Panc1 (cell line): ENCODE measurements at places on chromosomes 4 and X. TPM values are rescaled to one million over a fixed set of nuclear protein-coding genes. Genes with fewer than 3 reads are reported as not detected.

DNA sequence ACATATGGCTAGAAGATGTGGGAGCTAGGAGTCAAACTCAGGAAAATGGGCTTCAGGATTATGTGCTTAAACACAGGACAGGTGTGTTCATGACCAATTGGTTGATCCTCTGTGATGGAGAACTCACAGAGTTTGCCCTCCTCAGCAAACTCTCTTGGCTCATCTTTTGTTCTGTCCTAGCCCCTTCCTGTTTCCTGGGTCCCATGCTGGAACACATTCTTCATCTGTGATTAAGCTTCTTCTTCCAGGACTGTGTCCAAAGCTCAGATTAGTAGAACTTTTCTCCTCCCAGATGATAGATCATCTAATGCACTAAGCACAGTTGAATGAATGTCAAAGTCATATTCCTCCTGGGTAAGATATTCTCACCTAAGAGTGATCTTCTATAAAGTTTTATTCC, 38.8 kb upstream of the TCEANC start:
- no peak overlapping the region for H3K27ac ChIP-seq
- DNase-seq: no peak
- H3K4me1 ChIP-seq: no peaks in the 10 kb centered on the region
- no peaks in the 10 kb centered on the region for H3K27me3 ChIP-seq
- H3K4me3 ChIP-seq: no peak overlapping the region

DNA sequence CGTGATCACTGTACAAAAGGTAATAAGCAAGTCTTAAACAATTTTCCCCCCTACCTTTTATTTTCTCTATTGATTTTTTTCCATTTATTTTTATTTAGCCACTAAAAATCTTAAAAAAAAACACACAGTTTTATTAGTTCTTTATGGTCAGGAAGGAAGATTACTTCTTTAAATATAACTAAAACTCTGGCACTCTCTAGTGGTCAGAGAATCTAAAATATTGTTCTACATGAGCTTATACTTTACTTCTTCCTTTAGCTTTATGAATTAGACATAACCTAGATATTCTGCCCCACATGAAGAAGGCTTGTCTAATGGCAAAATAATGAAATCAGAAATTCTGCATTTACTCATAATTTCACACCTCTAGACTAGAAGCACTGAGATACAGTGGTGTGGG, 135.2 kb downstream of the PDE5A start:
- H3K4me1 ChIP-seq: no peaks in the 10 kb centered on the region
- no peak for DNase-seq
- H3K27ac ChIP-seq: no peak overlapping the region
- H3K4me3 ChIP-seq: no peak overlapping the region
- H3K27me3 ChIP-seq: no peaks in the 10 kb centered on the region

GRCh38 chrX:137707348-137707747, 141.4 kb downstream of the ZIC3 start:
- no peak for DNase-seq
- H3K4me3 ChIP-seq: no peak overlapping the region
- no peaks in the 10 kb centered on the region for H3K4me1 ChIP-seq
- H3K27me3 ChIP-seq: no peaks in the 10 kb centered on the region; the same call in 1 of the 2 replicates

GRCh38 chrX:119249891-119250290, 13.8 kb downstream of the PGRMC1 start:
- no peak overlapping the region for H3K4me3 ChIP-seq
- H3K27me3 ChIP-seq: no peaks in the 10 kb centered on the region
- H3K36me3 ChIP-seq: no peaks in the 10 kb centered on the region; the same call in 1 of the 2 replicates

DNA sequence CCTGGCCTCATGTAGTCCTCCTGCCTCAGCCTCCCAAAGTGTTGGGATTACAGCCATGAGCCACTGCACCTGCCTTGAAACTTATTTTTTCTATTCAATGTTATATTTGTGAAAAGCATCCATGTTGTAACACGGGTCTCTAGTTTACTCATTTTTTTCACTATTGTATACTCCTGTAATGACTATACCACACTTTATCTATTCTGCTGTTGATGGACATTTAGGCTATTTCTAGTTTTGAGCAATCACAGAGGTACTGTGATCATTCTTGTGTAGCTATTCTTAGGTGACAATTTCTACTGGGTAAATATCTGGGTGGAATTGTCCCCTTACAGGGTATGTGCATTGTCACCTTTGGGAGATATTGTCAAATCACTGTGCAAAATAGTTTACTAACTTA, 3.6 kb downstream of the DRP2 start:
- no peak overlapping the region for H3K4me3 ChIP-seq
- H3K36me3 ChIP-seq: no peaks in the 10 kb centered on the region
- no peak for DNase-seq
- no peak overlapping the region for H3K27ac ChIP-seq
- no peaks in the 10 kb centered on the region for H3K4me1 ChIP-seq

- no peaks in the 10 kb centered on the region for H3K27me3 ChIP-seq
- H3K36me3 ChIP-seq: no peaks in the 10 kb centered on the region
- no peak overlapping the region for H3K4me3 ChIP-seq
- DNase-seq: no peak
- no peaks in the 10 kb centered on the region for H3K4me1 ChIP-seq
- H3K27ac ChIP-seq: no peak overlapping the region
Measured at GRCh38 chr4:54482529-54483200, 175.1 kb upstream of the KIT start.

DNA sequence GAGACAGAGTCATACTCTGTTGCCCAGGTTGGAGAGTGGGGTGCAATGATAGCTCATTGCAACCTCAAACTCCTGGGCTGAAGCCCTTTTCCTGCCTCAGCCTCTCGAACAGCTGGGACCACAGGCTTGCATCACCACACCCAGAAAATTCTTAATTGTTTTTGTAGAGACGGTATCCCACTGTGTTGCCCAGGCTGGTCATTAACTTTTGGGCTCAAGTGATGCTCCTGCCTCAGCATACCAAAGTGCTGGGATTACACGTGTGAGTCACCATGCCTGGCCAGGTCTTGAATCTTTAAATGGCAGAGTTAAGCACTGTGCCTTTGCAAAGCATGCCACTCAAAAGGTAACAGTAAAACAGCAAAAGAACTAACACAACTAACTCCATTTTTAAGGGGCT, 28.6 kb upstream of the BBS12 start:
- no peak overlapping the region for H3K4me3 ChIP-seq
- H3K36me3 ChIP-seq: no peaks in the 10 kb centered on the region
- H3K4me1 ChIP-seq: no peaks in the 10 kb centered on the region
- no peaks in the 10 kb centered on the region for H3K27me3 ChIP-seq
- DNase-seq: no peak
- no peak overlapping the region for H3K27ac ChIP-seq

DNA sequence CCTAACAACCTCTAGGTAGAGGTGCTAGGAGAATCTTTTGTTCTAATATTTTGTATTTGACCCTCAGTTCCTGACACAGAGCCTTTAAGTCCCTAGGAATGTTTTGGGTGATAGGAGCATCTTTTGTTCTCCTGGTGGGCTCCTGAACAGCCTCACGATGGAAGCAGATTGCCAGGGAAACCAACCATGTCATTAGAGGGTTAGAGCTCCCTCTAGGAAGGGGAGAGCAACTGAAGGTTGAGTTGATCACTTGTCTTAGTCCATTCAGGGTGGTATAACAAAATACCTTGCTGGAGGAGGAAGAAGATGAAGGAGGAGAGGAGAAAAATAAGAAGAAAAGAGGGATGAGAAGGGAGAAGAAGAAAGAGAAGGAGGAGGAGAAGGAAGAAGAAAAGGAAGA, 9.2 kb downstream of the VCX start:
- H3K27me3 ChIP-seq: no peaks in the 10 kb centered on the region
- DNase-seq: no peak
- H3K27ac ChIP-seq: no peak overlapping the region
- H3K4me1 ChIP-seq: no peaks in the 10 kb centered on the region
- no peak overlapping the region for H3K4me3 ChIP-seq

DNA sequence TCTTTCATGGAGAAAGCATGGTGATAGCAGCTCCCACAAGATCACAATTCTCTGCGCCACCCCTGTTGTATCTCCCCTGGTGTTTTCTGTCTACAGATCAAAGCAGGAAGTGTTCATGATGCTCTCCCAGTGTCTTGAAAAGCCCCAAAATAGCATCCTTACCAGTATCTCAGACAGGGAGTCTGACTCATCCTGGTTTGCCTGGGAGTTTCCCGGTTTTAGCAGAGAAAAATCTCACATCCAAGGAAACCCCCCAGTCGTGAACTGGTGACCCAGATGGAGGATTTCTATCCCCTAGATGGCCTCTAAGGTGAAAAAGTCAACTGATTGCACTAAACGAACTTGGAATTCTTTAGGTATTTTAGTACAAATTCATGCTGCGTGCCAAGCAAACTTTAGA, 64.3 kb upstream of the NR0B1 start:
- no peak overlapping the region for H3K4me3 ChIP-seq
- no peak overlapping the region for H3K27ac ChIP-seq
- no peak for DNase-seq
- no peaks in the 10 kb centered on the region for H3K27me3 ChIP-seq
- H3K4me1 ChIP-seq: no peaks in the 10 kb centered on the region
- H3K36me3 ChIP-seq: no peaks in the 10 kb centered on the region

GRCh38 chr4:137881641-137882040, 349.3 kb upstream of the PCDH18 start:
- no peaks in the 10 kb centered on the region for H3K36me3 ChIP-seq
- H3K4me3 ChIP-seq: no peak overlapping the region
- no peaks in the 10 kb centered on the region for H3K27me3 ChIP-seq
- H3K27ac ChIP-seq: no peak overlapping the region

DNA sequence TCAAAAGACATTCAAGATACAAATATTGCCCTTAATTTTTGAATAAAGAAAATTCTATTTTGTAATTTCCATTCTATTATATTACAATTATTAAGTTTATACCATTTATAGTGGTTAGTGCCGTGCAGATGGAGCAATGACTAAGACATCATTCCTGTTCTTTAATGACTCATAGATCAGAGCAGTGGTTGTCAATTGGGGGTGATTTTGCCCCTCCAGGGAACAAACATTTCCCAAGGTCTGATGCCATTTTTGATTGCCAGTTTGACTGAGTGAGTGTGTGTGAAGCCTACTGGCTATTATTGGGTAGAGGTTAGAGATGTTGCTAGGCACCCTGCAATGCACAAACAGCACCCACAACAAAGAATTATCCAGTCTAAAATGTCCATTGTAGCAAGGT, 97.9 kb upstream of the DDIT4L start:
- H3K4me3 ChIP-seq: no peak overlapping the region
- no peaks in the 10 kb centered on the region for H3K36me3 ChIP-seq
- no peak overlapping the region for H3K27ac ChIP-seq
- no peaks in the 10 kb centered on the region for H3K27me3 ChIP-seq
- DNase-seq: no peak

- H3K27ac ChIP-seq: no peak overlapping the region
- H3K4me1 ChIP-seq: no peaks in the 10 kb centered on the region
- no peaks in the 10 kb centered on the region for H3K27me3 ChIP-seq
- H3K36me3 ChIP-seq: no peaks in the 10 kb centered on the region
Measured at GRCh38 chrX:9298221-9298620, 166.6 kb upstream of the TBL1X start.

- DNase-seq: no peak
- H3K27me3 ChIP-seq: peaks cover 8% of the 10 kb centered on the region
- no peaks in the 10 kb centered on the region for H3K4me1 ChIP-seq
Measured at GRCh38 chr4:153782581-153782980, 6.3 kb downstream of the SFRP2 start.

DNA sequence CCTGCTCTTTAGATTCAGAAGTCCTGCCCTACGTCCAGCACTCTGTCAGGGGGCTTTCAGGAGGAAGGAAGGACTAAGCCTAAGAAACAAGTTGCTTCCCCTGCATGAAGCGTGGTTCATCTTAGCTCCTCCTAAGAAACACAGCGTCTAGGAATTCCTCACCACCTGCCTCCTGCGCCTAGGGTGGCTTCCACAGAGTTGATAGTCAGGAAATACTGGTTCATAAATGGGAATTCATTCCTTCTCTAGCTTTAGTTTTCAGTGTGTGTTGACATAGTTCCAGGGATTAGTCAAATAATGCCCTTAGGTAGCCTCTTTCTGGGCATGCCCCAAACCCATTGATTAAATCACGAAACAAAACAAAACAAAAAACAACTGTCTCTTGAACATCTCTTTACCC, 1.7 kb upstream of the MXRA5 start:
- no peaks in the 10 kb centered on the region for H3K36me3 ChIP-seq
- no peaks in the 10 kb centered on the region for H3K4me1 ChIP-seq
- no peak overlapping the region for H3K27ac ChIP-seq
- no peak for DNase-seq
- no peak overlapping the region for H3K4me3 ChIP-seq
- no peaks in the 10 kb centered on the region for H3K27me3 ChIP-seq

DNA sequence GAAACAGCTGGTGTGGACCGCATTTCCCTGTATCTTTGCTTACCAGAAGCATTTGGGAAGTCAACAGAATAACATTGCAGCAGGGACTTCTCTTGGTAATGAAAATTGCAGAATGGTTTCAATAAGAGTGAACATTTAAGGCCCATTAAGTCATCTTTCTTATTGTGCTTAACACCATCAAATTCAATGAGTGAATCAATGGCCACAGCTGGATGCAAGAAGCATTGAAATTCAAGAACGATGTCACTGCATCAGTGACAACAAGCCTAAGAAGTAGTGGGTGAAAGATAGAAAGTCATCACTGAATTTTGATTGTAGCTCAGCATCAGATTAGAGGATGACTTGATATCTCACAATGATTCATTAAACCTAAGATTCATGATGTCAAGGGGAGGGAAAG, 93.9 kb upstream of the GPM6A start:
- H3K4me3 ChIP-seq: no peak overlapping the region
- no peaks in the 10 kb centered on the region for H3K36me3 ChIP-seq
- no peaks in the 10 kb centered on the region for H3K4me1 ChIP-seq
- no peak for DNase-seq
- H3K27me3 ChIP-seq: no peaks in the 10 kb centered on the region
- H3K27ac ChIP-seq: no peak overlapping the region

GRCh38 chr4:84336964-84337705, 162.0 kb downstream of the NKX6-1 start:
- no peak overlapping the region for H3K4me3 ChIP-seq
- H3K27ac ChIP-seq: no peak overlapping the region
- no peak for DNase-seq
- H3K27me3 ChIP-seq: no peaks in the 10 kb centered on the region

- H3K27ac ChIP-seq: no peak overlapping the region
- H3K4me3 ChIP-seq: no peak overlapping the region
- DNase-seq: no peak
- H3K4me1 ChIP-seq: no peaks in the 10 kb centered on the region
- no peaks in the 10 kb centered on the region for H3K27me3 ChIP-seq
Measured at GRCh38 chrX:12241026-12241425, 102.8 kb downstream of the FRMPD4 start.

DNA sequence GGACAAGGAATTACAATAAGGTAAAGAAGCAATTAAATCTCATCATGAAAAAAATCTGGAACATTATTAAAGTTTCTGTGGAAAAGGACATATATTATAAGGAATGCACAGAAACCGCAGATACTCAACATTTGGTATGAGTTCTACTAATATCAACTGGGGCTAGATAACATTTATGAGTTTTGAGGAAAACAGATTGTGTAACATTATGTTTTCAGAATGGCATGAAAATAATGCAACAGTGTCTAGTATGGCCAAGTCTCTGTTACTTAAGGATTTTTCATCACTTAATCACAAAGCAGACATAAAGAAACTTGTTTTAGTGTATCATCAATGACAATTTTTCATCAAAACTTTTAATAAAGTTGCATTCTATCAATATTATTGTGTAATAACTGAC, 785.0 kb downstream of the GLUD2 start:
- DNase-seq: no peak
- no peaks in the 10 kb centered on the region for H3K4me1 ChIP-seq
- no peaks in the 10 kb centered on the region for H3K27me3 ChIP-seq
- H3K27ac ChIP-seq: no peak overlapping the region
- no peaks in the 10 kb centered on the region for H3K36me3 ChIP-seq
- no peak overlapping the region for H3K4me3 ChIP-seq

Gene SH3TC1
- 4.5 TPM for total RNA-seq

Gene CDKL2
- 5.7 TPM for total RNA-seq

Gene KLHL13
- 0.82 TPM for total RNA-seq

Gene PABPC1L2A
- not detected for total RNA-seq

Gene SYNPO2
- total RNA-seq: 0.28 TPM

Gene MAP3K15
- 4.9 TPM for total RNA-seq

Gene GLRA3
- not detected for total RNA-seq
